ENCODE measurements at places on chromosomes 5 and 9. TPM values are rescaled to one million over a fixed set of nuclear protein-coding genes. Genes with fewer than 3 reads are reported as not detected.

Gene ERCC6L2
- total RNA-seq: 37.0 TPM

Gene SLC22A4
- 3.4 TPM for total RNA-seq

Gene TNC
- total RNA-seq: 46.0 TPM

Gene NME5
- total RNA-seq: 1.7 TPM

Gene BARHL1
- not detected for total RNA-seq

Gene DOCK8
- total RNA-seq: 0.24 TPM

Gene NMUR2
- total RNA-seq: 0.24 TPM

Gene MCIDAS
- not detected for total RNA-seq

Gene PCDHGA12
- total RNA-seq: 17.4 TPM

Gene NEURL1B
- 6.1 TPM for total RNA-seq

Gene BICD2
- total RNA-seq: 28.8 TPM

Gene ARHGAP26
- total RNA-seq: 0.32 TPM

Gene GPR150
- 1.0 TPM for total RNA-seq

Gene SLC6A19
- total RNA-seq: not detected

Gene PDE6A
- 0.13 TPM for total RNA-seq

Gene C9
- not detected for total RNA-seq

Gene SMIM27
- total RNA-seq: 2.8 TPM

Gene PCDHGA6
- total RNA-seq: 1.0 TPM

Gene TXNDC15
- total RNA-seq: 83.0 TPM

Gene PITX1
- 3.2 TPM for total RNA-seq

Gene DROSHA
- total RNA-seq: 37.6 TPM

Gene CHSY3
- 3.7 TPM for total RNA-seq

Gene PDCD1LG2
- 4.7 TPM for total RNA-seq

Gene IFNA13
- not detected for total RNA-seq

Gene SWI5
- 45.1 TPM for total RNA-seq

Data from epithelial cell of alveolus of lung (primary cell).